Breast epithelium (tissue), 4 donors: ENCODE measurements at places on chromosomes 6 and 20. TPM values are rescaled to one million over a fixed set of nuclear protein-coding genes. Genes with fewer than 3 reads are reported as not detected.

ANGPT4 gene
- total RNA-seq = 0.66 TPM

ZBTB46 gene
- 10.7 TPM for total RNA-seq

ULBP3 gene
- total RNA-seq = 2.0 TPM

COL11A2 gene
- total RNA-seq = 1.0 TPM

SOX18 gene
- 3.2 TPM for total RNA-seq

FAM209A gene
- not detected for total RNA-seq

SEL1L2 gene
- total RNA-seq = not detected

SLA2 gene
- total RNA-seq = 0.66 TPM

NKX2-4 gene
- total RNA-seq = not detected

ADA gene
- total RNA-seq = 11.5 TPM

PKIB gene
- 1.6 TPM for total RNA-seq

PTK7 gene
- total RNA-seq = 52.1 TPM

TMEM170B gene
- total RNA-seq = 4.9 TPM

RIN2 gene
- total RNA-seq = 82.7 TPM

HEY2 gene
- total RNA-seq = 2.3 TPM

NKX2-2 gene
- total RNA-seq = not detected

PGC gene
- total RNA-seq = not detected

PAQR8 gene
- total RNA-seq = 4.0 TPM

MACROD2 gene
- total RNA-seq = 6.7 TPM

DEFB123 gene
- total RNA-seq = not detected
